Dermis blood vessel endothelial cell (primary cell): ENCODE measurements at places on chromosomes 12 and 14. TPM values are rescaled to one million over a fixed set of nuclear protein-coding genes. Genes with fewer than 3 reads are reported as not detected.

- DNase-seq: no peak
Measured at GRCh38 chr12:69910694-69911093, 85.7 kb downstream of the MYRFL start.

GRCh38 chr12:121806009-121806545 is 2.3 kb downstream of the SETD1B start:
- DNase-seq: no peak

DNA sequence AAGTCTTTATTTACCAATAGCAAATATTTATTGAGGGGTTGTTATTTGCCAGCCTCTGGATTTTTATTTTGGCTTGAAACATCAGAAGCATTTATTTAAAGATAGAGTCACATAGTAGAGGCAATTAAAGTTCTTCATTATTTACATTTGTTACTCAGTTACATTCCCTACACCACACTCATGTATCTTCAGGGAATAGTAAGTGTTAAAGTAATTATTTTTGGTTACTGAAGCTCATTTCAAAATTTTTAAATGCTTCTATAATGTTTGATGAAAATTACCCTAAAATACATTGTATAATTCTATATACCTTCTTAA is 205.6 kb downstream of the ESR2 start:
- DNase-seq: no peak

GRCh38 chr14:51073731-51074130 is 21.2 kb downstream of the TRIM9 start:
- no peak for DNase-seq

The NPAS3 gene
- total RNA-seq: 0.05 TPM in 1 of 2 replicates, not detected in the other

DNA sequence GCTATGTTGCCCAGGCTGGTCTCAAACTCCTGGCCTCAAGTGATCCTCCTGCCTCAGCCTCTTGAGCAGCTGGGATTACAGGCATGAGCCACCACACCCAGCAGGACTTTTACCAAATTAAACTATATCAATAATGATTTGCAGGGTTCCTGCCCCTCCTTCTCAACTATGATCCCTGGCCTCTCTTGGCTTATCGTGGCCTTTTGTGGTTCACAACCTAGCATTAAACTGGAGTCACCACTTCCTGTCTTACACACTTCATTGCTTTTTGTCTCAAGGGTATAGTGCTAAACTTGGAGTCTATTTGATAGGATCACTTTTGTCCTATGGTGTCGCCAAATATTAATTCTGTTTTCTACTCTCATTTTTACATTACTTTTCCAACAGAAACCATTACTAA is 64.5 kb downstream of the SEC23A start:
- no peak for DNase-seq

- peak; percentile 80 for DNase-seq
Measured at GRCh38 chr14:54577977-54578376, 11.0 kb downstream of the SAMD4A start.

DNA sequence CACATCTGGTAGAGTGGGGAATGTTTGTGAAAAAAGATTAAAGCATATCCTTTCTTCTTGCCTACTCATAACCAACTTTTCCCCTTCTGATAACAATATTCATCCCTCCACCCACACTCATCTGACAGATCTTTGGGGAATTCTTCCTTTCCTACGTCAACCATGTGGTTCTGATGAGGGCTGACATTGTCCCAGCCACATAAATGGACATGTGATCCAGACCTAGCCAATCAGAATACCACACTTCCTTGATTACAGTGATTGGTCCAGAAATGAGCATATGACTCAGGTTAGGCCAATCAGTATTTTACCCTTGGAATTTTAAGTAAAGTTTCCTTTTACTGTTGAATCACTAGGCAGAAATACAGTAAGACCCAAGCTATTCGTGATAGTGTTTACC is 58.9 kb downstream of the GPR65 start:
- DNase-seq: no peak

GRCh38 chr14:66009089-66009488 is 477.1 kb upstream of the CCDC196 start:
- DNase-seq: no peak

- no peak for DNase-seq
Measured at GRCh38 chr12:57129889-57130288, 1.6 kb downstream of the LRP1 start.

GRCh38 chr12:122190842-122191668 is 8.1 kb downstream of the LRRC43 start:
- peak; percentile 88 for DNase-seq

DNA sequence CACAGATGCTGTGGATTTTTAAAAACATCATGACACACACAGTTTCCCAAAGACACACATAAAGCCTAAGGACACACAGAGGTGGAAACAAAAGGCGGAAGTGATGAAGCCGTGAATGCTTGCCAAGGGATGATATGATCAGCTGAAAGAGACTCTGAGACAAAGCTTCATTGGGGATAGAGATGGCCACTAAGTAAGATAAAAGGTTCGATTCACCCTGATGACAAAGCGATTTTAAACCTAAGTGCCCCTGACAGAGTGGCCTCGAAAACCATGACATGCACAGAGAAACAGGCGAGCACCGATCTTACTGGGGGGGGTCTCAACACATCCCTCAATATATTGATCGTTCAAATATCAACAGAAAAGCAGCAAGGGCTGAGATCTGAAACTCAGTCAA is 20.3 kb upstream of the EIF5 start:
- DNase-seq: peak; percentile 90

The SLC2A14 gene
- not detected in 2 replicates for total RNA-seq

DNA sequence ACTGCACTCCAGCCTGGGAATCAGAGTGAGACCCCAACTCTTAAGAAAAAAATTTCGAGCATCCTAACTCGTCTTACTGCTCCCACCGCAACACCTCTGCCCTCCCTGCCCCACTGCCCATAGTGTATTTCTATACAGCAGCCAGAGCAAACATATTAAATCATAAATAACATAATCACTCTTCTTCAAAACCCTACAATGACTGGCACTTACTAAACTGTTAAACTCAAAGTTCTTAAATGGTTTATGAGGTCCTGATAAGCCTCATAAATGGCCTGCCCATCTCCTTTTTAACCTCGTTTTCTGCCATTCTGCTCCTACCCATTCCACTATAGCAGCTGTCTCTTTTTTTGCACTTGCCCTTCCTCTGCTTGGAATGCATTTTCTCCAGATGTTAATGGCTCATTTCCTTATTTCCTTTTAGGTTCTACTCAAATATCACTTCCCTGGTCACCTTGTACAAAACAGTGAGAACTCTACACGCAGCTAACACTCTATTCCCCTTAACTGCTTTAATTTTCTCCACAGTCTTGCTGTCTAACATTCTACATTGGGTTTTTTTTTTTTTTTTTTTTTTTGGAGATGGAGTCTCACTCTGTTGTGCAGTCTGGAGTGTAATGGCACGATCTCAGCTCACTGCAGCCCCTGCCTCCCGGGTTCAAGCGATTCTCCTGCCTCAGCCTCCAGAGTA is 45.2 kb downstream of the CDK17 start:
- no peak for DNase-seq

DNA sequence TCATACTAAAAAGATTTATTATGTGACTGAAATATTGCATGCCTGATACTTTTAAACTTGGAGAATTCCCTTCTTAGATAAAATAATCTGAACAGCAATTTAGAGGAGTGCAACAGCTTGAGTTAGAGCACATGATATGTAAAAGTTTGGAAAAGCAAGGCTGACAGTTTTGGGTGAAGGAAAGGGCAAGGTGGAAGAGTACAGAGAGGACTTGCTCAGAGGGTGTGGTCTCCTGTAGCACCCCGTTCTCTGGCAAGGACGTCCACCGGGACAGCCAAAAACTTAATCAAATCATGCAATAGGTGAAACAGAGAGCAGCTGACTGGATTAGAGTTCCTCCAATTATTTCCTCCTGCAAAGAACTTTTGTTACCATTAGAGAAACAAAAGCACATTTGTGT is 65.2 kb upstream of the PDZRN4 start:
- DNase-seq: no peak

The GARIN6 gene
- total RNA-seq: not detected in 2 replicates

- no peak for DNase-seq
Measured at GRCh38 chr12:47207340-47207717, 127.6 kb upstream of the AMIGO2 start.

DNA sequence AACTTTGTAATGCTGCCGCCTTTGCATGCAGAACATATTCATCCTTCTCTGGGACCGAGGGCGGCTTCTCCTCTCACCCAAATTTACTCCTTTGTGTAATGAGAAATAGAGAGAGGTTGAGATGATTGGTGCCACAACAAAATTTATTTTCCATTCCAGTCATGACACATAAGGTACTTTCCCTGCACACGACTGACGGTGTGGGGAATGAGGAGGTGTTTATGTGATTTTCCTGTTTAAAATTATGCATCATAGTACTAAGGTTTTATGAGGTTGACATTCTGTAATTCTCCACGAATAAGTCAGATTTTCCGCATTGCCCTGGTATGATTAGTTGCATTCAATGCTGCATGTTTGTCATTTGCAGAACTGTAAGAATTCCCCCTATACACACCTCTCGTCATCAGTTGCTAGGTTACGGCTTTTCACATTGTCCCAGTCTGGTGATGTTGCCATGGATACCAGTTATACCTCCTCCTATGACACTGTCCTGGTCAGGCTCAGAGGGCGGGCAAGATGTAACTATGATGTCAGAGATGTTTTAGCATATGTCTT is 23.1 kb downstream of the BICDL1 start:
- peak; percentile 30 for DNase-seq

DNA sequence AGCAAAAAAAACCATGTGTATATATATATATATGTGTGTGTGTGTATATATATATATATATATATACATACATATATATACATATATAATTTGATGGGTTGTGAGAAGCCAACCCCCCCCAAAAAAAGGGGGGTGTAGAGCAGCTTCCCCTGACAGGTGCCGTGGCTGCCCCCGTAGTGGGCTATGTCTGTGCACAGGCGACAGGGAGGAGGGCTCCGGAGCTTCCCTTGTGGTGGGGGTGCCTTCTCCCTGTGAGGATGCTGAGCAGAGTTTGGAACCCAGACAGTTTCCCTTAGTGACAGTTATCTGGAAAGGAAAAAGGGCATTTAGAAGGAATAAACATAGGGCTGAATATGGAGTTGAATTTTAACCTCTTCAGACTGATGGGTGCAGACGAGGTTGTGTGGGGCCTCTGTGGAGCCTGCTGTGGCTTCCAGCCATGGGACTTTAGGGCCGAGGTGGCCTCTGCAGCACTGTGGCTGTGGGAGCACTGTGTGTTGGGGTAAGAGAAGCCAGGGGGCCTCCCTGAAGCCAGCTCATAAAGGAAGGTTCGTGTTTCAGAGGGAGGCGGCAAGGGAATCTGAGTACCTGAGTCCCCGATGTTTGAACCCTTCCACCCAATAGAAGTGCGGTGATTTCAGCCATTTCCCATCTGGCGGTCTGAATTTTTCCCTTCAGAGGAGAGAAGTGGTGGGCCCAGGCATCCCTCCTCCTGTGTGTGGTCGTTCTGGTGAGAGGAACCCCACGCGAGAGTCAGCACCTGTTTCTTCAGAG is 19.8 kb downstream of the XRCC3 start:
- no peak for DNase-seq

DNA sequence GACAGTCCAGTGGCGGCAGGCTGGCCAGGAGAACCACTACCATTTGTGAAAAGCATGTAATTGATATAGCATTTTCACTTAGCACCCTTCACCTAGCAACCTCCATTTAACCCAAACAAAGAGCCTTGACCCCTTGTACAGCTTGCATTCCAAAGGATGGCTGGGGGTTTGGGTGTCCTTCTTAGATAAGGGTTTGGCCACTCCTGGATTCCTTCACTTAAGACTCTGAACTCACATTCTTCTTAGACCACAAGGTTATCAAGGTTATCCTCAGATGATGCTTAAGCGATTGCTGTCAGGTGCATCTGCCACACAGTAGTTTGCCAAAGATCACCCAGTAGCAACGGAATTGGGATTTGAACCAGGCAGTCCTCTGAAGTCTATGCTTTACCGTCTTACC is 102.8 kb downstream of the ZNF664 start:
- DNase-seq: no peak

- no peak for DNase-seq
Measured at GRCh38 chr12:82184844-82185243, 173.3 kb downstream of the CCDC59 start.

DNA sequence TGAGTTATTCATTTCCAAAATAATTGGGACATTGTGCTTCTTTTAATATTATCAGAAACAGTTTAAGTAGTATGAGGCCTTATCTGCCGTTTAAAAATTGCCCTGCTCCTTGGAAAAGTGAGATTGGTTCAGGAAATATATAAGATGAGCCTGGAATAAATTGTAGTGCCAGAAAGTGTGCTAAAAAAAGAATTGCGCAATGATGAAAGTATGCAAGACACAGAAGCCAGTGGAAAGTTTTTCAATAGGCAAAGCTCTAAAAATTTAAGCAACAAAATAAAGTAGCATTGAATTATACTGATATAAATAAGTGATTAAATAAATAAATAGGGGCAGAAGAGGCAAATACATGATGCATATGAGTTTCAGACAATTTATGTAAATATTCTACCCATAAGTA is 834.9 kb downstream of the BCL11B start:
- no peak for DNase-seq

GRCh38 chr14:87199381-87199780 is 793.6 kb downstream of the GALC start:
- no peak for DNase-seq

- no peak for DNase-seq
Measured at GRCh38 chr14:63535918-63536317, 7.3 kb downstream of the PPP2R5E start.

GRCh38 chr14:103169954-103170353 is 46.7 kb downstream of the TNFAIP2 start:
- DNase-seq: no peak

DNA sequence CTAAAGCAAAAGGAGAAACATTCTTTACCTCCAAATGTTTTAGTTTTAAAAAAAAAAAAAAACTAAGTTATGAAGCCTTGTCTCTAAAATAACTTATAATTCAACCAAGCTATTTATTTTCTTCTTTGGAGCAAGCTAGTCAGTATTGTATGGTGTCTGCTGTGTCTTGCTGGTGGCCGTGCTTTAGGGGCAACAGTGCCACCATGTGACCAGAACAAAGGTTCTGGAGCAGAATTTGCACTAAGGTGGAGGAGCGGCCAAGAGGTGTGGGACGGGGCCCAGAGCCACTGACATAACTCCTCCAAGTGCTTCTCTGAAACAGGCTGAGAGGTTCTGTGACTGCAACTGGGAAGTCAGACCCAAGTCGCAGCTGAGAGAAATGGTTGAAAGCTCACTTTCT is 4.5 kb downstream of the FICD start:
- peak; percentile 21 for DNase-seq

- DNase-seq: peak; percentile 27
Measured at GRCh38 chr14:81559385-81559784, 25.7 kb upstream of the SEL1L start.

The CDCA3 gene
- total RNA-seq: 5.6 and 24.0 TPM in 2 replicates

The MYF6 gene
- total RNA-seq: not detected in 2 replicates

The KCNMB4 gene
- total RNA-seq: 0.34 and 0.42 TPM in 2 replicates

- peak; percentile 0 for DNase-seq
Measured at GRCh38 chr14:81062816-81063215, 107.4 kb downstream of the TSHR start.

The OR4Q3 gene
- total RNA-seq: not detected in 2 replicates

DNA sequence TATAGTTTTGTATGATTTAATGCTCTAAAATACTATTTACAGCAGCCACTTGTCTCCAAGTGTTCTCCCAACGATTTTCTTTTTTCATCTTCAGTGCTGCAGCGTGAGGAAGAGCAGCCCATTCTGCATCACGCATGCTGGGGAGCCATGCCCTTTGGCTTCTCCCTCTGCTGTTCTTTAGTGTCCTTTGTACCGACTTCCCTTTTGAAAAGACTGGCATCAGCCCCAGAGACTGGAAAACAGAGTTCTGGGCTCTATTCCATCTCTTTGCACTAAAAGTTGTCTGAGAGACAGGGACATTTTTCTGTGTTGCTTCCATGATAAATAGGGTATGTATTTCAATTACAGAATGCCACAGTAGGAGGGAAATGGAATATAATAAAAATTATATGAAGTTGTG is 105.1 kb downstream of the RERG start:
- DNase-seq: no peak
